ENCODE measurements at places on chromosomes 6 and 20. TPM values are rescaled to one million over a fixed set of nuclear protein-coding genes. Genes with fewer than 3 reads are reported as not detected.
A peak's percentile ranks its signal among the peaks of the same experiment; 100 is the strongest.

GRCh38 chr6:166297606-166298005, 10.6 kb downstream of the PRR18 start:
- DNase-seq, result no peak
- no peak overlapping the region for H3K4me3 ChIP-seq
- H3K36me3 ChIP-seq, result no peaks in the 10 kb centered on the region
- no peak overlapping the region for H3K27ac ChIP-seq
- no peaks in the 10 kb centered on the region for H3K27me3 ChIP-seq

- no peak overlapping the region for H3K27ac ChIP-seq
- H3K27me3 ChIP-seq, result no peaks in the 10 kb centered on the region
- no peak overlapping the region for H3K4me3 ChIP-seq
Observed at GRCh38 chr20:43465625-43465943, 7.9 kb downstream of the SRSF6 start.

- no peak overlapping the region for H3K27ac ChIP-seq
- H3K36me3 ChIP-seq, result no peaks in the 10 kb centered on the region
- no peak for DNase-seq
- H3K27me3 ChIP-seq, result no peaks in the 10 kb centered on the region
- H3K4me3 ChIP-seq, result no peak overlapping the region
- H3K4me1 ChIP-seq, result no peaks in the 10 kb centered on the region
Observed at GRCh38 chr6:53986721-53987521, 124.3 kb upstream of the MLIP start.

DNA sequence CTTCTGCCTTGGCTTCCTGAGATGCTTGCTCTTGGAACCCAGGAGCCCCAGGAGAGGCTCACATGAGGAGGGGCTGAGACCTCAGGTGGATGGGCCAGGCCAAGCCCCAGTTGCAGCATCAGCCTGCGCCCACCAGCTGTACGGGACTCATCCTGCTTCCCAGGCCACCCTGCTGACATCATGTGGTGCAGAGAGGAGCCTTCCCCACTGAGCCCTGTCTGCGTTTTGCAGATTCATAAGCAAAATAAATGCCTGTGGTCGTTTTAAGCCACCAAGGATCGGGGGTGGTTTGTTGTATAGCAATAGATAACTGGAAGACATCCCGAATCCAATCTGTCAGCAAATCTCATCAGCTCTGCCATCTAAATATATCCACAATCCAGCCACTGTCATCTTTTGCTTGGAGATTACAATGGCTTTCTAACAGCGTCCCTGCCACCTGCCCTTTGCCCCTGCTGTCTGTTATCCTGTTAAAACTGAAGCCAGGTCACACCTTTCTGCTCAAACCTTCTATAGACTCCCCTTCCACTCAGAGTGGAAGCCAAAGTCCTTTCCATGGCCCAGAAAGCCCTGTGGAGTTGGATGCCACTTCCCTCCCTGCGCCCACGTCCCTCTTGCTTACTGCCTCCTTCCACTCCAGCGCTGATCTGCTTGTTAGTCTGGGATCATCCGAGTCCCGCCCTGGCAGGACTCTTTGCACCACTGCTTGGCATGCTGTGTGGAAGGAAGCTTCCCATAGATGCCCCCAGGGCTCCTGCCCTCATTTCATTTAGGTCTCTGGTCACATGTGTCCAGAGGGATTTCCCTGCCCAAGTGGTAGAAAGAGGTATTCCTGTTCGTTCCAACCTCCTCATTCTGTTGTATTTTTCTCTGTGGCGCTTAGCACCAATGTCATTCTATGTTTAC, 24.0 kb upstream of the MLN start:
- DNase-seq, result no peak
- no peaks in the 10 kb centered on the region for H3K27me3 ChIP-seq
- H3K4me3 ChIP-seq, result no peak overlapping the region
- no peaks in the 10 kb centered on the region for H3K36me3 ChIP-seq
- H3K4me1 ChIP-seq, result peaks cover 3% of the 10 kb centered on the region
- no peak overlapping the region for H3K27ac ChIP-seq

Gene PHACTR1
- 0.48 TPM for total RNA-seq

GRCh38 chr20:61416546-61416945, 164.5 kb downstream of the CDH4 start:
- no peak for DNase-seq
- no peak overlapping the region for H3K27ac ChIP-seq
- H3K4me3 ChIP-seq, result no peak overlapping the region
- H3K27me3 ChIP-seq, result no peaks in the 10 kb centered on the region
- H3K4me1 ChIP-seq, result no peaks in the 10 kb centered on the region
- no peaks in the 10 kb centered on the region for H3K36me3 ChIP-seq

Gene UBD
- total RNA-seq, result 0.25 TPM

Gene CCN5
- total RNA-seq, result 47.4 TPM

DNA sequence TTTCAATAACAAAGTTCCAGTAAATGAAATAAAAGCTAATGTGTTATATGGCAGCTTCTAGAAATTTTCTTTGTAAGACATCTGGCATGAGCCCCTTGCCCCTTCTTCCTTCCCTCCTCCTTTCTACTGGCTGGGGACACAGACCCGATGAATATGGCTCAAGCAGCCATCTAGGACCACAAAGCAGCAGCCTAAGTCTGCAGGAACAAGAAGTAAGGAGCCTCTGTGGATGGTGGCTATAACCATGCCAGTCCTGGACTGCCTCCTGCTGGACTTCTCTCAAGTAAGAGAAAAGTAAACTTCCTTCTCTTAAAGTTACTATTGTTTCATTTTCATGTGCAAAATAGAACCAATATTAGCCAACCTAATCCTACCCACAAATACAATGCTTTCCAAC, 114.9 kb upstream of the DST start:
- no peaks in the 10 kb centered on the region for H3K36me3 ChIP-seq
- no peaks in the 10 kb centered on the region for H3K27me3 ChIP-seq
- no peak for DNase-seq
- H3K4me1 ChIP-seq, result peaks cover 5% of the 10 kb centered on the region

DNA sequence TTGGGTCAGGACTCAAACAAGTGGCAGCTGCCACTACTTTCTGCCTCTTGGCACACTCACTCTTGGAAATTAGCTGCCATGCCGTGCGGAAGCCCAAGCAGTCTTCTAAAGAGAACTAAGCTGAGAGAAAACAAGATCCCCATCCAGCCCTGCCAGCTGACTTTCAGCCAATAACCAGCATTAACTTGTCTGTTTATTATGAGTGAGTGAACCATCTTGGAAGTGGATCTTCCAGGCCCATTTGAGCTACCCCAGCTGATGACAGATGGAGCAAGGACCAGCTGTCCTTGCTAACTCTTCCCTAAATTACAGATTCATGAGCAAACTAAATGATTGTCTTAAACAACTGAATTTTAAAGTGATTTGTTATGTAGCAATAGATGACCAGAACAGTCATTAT, 73.9 kb upstream of the RBM24 start:
- no peaks in the 10 kb centered on the region for H3K4me1 ChIP-seq
- H3K27ac ChIP-seq, result no peak overlapping the region
- H3K4me3 ChIP-seq, result no peak overlapping the region

DNA sequence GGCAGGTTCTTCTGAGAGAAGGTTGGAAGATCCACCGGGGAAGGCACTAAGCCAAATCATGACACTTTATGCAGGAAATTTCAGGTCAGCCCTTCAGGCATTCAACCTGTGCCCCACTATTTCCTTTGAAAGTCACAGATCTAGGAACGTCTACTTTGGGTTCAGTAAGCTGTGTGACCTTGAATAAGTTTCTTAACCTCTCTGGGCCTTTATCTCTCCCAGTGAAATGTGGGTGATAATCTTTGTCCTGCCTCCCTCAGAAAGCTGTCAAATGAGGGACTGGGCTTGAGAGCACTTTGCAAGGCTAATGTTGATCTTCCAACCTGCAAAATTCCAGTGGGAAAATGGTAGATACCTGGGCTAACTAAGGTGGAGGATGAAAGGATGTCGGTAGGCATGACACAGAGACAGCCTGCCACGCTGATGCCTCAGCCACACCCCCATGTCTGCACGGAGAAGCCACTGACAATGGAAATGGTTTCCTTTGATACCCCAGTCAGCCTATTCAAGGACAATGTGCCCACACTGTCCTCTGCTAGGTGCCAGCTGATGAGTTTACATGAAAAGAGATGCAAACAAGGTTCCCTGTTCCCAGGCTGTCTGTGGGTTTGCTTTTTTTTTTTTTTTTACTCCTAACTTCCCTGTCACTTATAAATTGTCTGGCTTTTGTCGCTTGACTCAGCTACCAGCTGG, 9.3 kb downstream of the BNIP5 start:
- no peak for DNase-seq
- no peaks in the 10 kb centered on the region for H3K27me3 ChIP-seq
- H3K27ac ChIP-seq, result no peak overlapping the region
- H3K36me3 ChIP-seq, result no peaks in the 10 kb centered on the region
- no peak overlapping the region for H3K4me3 ChIP-seq
- H3K4me1 ChIP-seq, result no peaks in the 10 kb centered on the region

GRCh38 chr6:158060455-158061360, 79.0 kb downstream of the SYNJ2 start:
- peaks cover 11% of the 10 kb centered on the region for H3K4me1 ChIP-seq
- no peak overlapping the region for H3K4me3 ChIP-seq
- peak; percentile 59 for DNase-seq
- no peaks in the 10 kb centered on the region for H3K36me3 ChIP-seq
- no peaks in the 10 kb centered on the region for H3K27me3 ChIP-seq

Gene NMBR
- total RNA-seq, result not detected

Gene ECT2L
- total RNA-seq, result 0.05 TPM

Gene EPB41L1
- total RNA-seq, result 78.9 TPM

- H3K4me3 ChIP-seq, result no peak overlapping the region
- H3K27ac ChIP-seq, result no peak overlapping the region
- no peak for DNase-seq
- peaks cover 6% of the 10 kb centered on the region for H3K4me1 ChIP-seq
- H3K36me3 ChIP-seq, result no peaks in the 10 kb centered on the region
Observed at GRCh38 chr6:14658886-14659561, 541.5 kb downstream of the CD83 start.

Gene MLN
- total RNA-seq, result not detected

- no peaks in the 10 kb centered on the region for H3K27me3 ChIP-seq
- H3K4me3 ChIP-seq, result no peak overlapping the region
- H3K36me3 ChIP-seq, result no peaks in the 10 kb centered on the region
- no peak overlapping the region for H3K27ac ChIP-seq
Observed at GRCh38 chr6:111154981-111155380, 67.7 kb downstream of the SLC16A10 start.

GRCh38 chr20:42442716-42443115, 747.0 kb downstream of the PTPRT start:
- no peak overlapping the region for H3K4me3 ChIP-seq
- no peak overlapping the region for H3K27ac ChIP-seq
- no peaks in the 10 kb centered on the region for H3K36me3 ChIP-seq
- H3K4me1 ChIP-seq, result peaks cover 2% of the 10 kb centered on the region

DNA sequence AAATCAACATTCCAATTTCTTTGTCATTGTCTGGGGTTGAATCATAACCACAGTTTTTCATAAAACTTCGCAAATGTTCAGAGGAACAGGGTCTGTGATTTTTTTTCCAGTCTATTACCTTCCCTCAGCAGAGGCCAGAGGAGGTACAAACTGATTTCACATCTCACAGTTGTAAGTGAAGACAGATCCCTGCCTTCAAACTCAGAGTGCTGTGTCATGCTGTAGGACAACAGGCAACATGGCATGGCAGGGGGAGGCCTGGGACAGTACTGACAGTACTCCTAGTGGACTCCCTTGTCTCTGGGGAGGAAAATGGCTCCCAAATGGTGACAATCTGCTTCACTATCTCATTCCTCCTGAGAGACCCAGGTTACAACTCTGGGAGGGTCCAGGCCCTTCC, 308.6 kb downstream of the CDC5L start:
- no peak overlapping the region for H3K27ac ChIP-seq
- no peak overlapping the region for H3K4me3 ChIP-seq
- H3K27me3 ChIP-seq, result no peaks in the 10 kb centered on the region
- no peaks in the 10 kb centered on the region for H3K36me3 ChIP-seq

Gene SLC32A1
- not detected for total RNA-seq

Gene KIF25
- 0.32 TPM for total RNA-seq

- no peaks in the 10 kb centered on the region for H3K4me1 ChIP-seq
- no peak overlapping the region for H3K27ac ChIP-seq
- no peaks in the 10 kb centered on the region for H3K27me3 ChIP-seq
- no peak overlapping the region for H3K4me3 ChIP-seq
- no peaks in the 10 kb centered on the region for H3K36me3 ChIP-seq
Observed at GRCh38 chr6:111187874-111188273, 100.6 kb downstream of the SLC16A10 start.

GRCh38 chr20:37759052-37759553, 65.3 kb downstream of the CTNNBL1 start:
- no peak overlapping the region for H3K27ac ChIP-seq
- H3K36me3 ChIP-seq, result no peaks in the 10 kb centered on the region
- H3K4me3 ChIP-seq, result no peak overlapping the region
- DNase-seq, result no peak
- peaks cover 9% of the 10 kb centered on the region for H3K4me1 ChIP-seq

Gene KCNK16
- not detected for total RNA-seq

Gene OR2H1
- total RNA-seq, result not detected

Gene EFHC1
- 22.0 TPM for total RNA-seq

DNA sequence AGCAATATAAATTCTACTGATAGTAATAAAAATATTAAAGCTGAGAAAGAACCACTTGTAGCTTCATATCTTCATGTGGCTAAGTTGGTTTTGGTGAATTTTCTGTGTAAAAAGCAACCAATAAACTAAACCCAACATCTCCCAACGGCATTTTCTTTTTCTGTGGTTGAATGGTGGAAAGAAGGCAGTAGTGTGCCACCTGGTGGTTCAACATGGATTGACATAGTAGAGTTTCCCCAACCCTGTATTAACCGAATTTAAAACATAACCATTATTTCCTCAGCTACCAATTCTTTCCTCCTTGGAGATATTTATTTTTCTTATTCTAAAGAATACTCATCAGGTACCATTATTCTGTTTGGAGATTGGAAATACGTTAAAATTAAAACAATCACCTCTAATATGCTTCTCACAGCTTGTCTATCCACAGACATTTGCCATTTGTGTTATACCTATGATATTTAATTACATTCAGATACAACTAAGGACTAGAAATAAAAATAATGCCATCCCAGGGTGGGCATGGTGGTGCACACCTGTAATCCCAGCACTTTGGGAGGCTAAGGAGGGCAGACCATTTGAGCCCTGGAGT, 117.1 kb upstream of the EEF1E1 start:
- no peak overlapping the region for H3K4me3 ChIP-seq
- no peaks in the 10 kb centered on the region for H3K27me3 ChIP-seq
- peak; percentile 27 for DNase-seq
- H3K4me1 ChIP-seq, result no peaks in the 10 kb centered on the region
- no peak overlapping the region for H3K27ac ChIP-seq

GRCh38 chr6:115617031-115617430, 443.7 kb downstream of the FRK start:
- no peak overlapping the region for H3K27ac ChIP-seq
- DNase-seq, result no peak
- no peaks in the 10 kb centered on the region for H3K4me1 ChIP-seq
- H3K27me3 ChIP-seq, result no peaks in the 10 kb centered on the region

DNA sequence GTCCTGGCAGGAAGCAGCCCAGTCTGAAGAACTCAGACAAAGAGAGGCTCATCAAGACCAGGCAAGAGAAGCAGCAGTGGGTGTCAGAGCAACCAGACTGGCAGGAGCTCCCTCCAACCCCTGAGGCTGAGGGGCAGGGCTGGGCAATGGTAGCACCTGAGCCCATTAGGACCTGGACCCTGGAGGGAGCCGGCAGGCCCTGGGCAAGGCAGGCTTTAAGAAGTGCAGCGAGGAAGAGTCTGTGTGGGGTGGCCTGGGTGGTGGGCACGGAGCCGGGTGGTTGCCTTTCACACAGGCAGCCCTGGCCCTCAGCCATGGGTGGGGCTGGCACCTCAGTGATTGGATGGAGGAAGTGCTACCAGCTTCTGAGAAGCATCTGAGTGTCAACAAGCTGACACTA, 33.1 kb upstream of the IRF4 start:
- H3K36me3 ChIP-seq, result no peaks in the 10 kb centered on the region
- no peaks in the 10 kb centered on the region for H3K4me1 ChIP-seq

- H3K4me1 ChIP-seq, result no peaks in the 10 kb centered on the region
- H3K27me3 ChIP-seq, result no peaks in the 10 kb centered on the region
- no peak overlapping the region for H3K27ac ChIP-seq
Observed at GRCh38 chr6:132399376-132400074, 1.8 kb downstream of the MOXD1 start.

Data from ovary (tissue), 10 donors.